ENCODE measurements at places on chromosomes 4 and X. TPM values are rescaled to one million over a fixed set of nuclear protein-coding genes. Genes with fewer than 3 reads are reported as not detected.

Gene L1CAM
- total RNA-seq, result 0.33 TPM

Gene FAM9B
- total RNA-seq, result not detected

- H3K27me3 ChIP-seq, result no peaks in the 10 kb centered on the region
- no peak for DNase-seq
- H3K27ac ChIP-seq, result no peak overlapping the region
- no peaks in the 10 kb centered on the region for H3K36me3 ChIP-seq
- H3K4me3 ChIP-seq, result no peak overlapping the region
These were observed 41.0 kb downstream of the WWC2 start for GRCh38 chr4:183139972-183140570.

Gene DCAF4L1
- total RNA-seq, result 0.10 TPM

Gene CTSO
- 25.6 TPM for total RNA-seq

Gene ITIH6
- not detected for total RNA-seq

DNA sequence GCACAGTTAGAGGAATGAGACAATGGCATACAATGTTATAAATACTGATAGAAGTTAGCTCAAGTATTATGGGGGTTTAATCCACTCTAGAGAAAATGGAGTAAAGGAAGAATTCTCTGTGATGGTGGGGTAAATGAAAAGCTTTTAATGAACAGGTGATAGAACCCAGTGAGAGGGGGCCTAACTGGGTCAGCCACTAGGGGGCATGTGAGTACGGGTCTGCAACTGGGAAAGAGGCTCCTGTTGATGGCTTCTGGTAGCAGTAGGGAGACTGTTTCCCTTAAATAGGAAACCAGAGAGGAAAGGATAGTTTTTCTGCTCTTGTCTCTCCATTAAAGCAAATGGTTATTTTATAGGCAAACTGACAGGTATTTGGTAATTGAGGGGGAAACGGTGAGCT lies 132.8 kb upstream of the GPR101 start:
- DNase-seq, result peak; percentile 9
- H3K27ac ChIP-seq, result no peak overlapping the region
- no peaks in the 10 kb centered on the region for H3K4me1 ChIP-seq
- H3K27me3 ChIP-seq, result no peaks in the 10 kb centered on the region
- no peak overlapping the region for H3K4me3 ChIP-seq
- no peaks in the 10 kb centered on the region for H3K36me3 ChIP-seq

DNA sequence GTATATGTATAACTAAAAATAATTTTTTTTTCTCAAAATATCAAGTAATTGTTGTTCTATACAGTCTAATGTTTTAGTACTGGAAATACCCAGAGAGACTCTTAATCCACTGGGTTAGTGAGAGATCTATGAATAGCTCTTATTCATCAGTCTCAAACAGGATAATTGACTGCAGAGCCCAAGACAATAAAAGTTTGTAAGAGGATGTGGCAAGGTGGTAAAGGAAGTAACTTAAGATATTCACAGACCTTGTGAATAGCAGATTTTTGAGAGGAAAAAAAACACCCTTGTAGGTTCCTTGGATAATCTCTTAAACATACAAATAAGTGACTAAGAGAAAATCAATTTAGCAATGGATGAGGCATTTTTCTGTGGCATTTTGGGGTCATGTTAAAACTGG lies 210.9 kb upstream of the FAM241A start:
- H3K36me3 ChIP-seq, result no peaks in the 10 kb centered on the region
- H3K4me3 ChIP-seq, result no peak overlapping the region
- H3K27me3 ChIP-seq, result no peaks in the 10 kb centered on the region
- no peaks in the 10 kb centered on the region for H3K4me1 ChIP-seq

DNA sequence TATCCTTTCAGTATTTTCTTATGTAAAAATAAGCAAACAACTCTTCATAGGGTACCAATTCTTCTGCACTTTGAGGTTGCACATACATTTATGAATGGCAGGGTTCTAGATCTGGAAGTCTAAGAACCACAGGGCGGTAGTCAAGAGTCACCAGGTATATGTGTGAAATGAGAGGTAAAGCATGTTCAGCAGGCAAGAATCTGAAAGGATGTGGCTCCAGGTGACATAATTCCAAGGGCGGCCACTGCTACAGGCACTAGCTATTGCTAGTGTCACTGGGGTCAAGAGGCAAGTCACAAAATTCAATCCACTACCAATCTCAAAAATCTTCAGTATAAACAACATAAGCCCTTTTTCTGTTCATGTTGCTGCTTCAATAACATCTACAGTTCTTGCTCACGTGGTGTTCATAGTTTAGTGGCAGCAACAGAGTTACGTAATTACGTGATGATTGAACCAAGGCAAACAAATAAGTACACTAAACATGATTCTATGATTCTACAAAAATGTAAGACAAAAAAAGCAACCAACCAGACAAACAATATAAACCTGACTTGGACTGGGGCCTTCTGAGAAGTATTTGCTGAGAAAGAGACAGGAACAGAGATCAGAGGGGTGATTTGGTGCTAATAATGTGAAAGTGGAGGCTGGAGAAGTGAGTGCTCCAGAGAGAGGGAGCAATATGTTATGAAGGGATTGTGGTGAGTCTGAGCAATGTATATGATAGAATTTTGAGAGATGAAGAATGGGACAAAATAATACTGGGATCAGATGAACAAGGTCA lies 101.7 kb downstream of the NAA11 start:
- H3K4me3 ChIP-seq, result no peak overlapping the region
- H3K27ac ChIP-seq, result no peak overlapping the region
- no peaks in the 10 kb centered on the region for H3K36me3 ChIP-seq
- no peaks in the 10 kb centered on the region for H3K4me1 ChIP-seq
- no peak for DNase-seq

Gene MAGEA1
- not detected for total RNA-seq

DNA sequence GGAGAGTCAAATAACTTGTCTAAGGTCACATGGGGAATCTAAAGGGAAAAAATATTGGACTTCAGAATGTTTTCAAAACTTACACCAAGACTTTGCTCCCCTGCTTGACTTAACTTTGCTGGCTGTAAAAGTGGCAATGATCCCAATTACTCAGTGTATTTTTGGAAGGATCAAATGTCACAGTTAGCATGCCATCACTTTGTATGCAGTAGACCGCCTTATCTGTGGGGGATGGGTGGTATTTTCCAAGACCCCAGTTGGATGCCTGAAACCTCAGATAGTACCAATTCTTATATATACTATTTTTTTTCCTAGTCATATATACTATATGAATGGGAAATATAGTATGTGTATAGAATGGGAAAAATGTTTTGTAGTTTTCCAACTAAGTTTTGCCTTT lies 53.4 kb downstream of the COL4A6 start:
- no peaks in the 10 kb centered on the region for H3K36me3 ChIP-seq
- H3K27me3 ChIP-seq, result no peaks in the 10 kb centered on the region
- H3K4me3 ChIP-seq, result no peak overlapping the region
- DNase-seq, result no peak
- no peaks in the 10 kb centered on the region for H3K4me1 ChIP-seq
- no peak overlapping the region for H3K27ac ChIP-seq

- H3K27me3 ChIP-seq, result no peaks in the 10 kb centered on the region
- H3K36me3 ChIP-seq, result no peaks in the 10 kb centered on the region
- no peak overlapping the region for H3K4me3 ChIP-seq
- no peaks in the 10 kb centered on the region for H3K4me1 ChIP-seq
- H3K27ac ChIP-seq, result no peak overlapping the region
These were observed 62.2 kb downstream of the RTL5 start for GRCh38 chrX:72069350-72070160.

DNA sequence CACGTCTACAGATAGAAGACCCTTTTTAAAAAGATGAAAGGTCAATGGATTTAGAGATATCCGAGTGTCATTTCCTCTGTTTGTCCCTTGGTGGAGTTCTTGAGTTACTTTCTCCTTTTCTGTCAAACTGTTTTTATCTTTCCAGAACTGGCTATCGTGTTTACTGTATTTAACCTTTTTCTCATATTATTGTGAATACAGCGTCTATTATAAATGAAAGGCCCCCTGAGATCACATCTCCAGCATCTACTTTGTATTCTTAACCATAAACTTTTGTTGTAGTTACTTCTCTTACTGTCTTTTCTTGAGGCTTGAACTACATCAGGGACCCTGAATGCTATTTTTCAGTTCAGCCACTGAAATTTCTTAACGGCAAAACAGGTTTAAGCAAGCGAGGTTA lies 4.0 kb upstream of the PCDH7 start:
- H3K27me3 ChIP-seq, result no peaks in the 10 kb centered on the region
- peak; percentile 40 for DNase-seq
- no peak overlapping the region for H3K27ac ChIP-seq
- peak overlapping the region; percentile 35 for H3K4me3 ChIP-seq

GRCh38 chr4:152605641-152606335 lies 69.9 kb upstream of the FBXW7 start:
- peaks cover 22% of the 10 kb centered on the region for H3K4me1 ChIP-seq
- H3K27me3 ChIP-seq, result no peaks in the 10 kb centered on the region
- H3K27ac ChIP-seq, result peak overlapping the region; percentile 33
- H3K36me3 ChIP-seq, result no peaks in the 10 kb centered on the region
- H3K4me3 ChIP-seq, result no peak overlapping the region

DNA sequence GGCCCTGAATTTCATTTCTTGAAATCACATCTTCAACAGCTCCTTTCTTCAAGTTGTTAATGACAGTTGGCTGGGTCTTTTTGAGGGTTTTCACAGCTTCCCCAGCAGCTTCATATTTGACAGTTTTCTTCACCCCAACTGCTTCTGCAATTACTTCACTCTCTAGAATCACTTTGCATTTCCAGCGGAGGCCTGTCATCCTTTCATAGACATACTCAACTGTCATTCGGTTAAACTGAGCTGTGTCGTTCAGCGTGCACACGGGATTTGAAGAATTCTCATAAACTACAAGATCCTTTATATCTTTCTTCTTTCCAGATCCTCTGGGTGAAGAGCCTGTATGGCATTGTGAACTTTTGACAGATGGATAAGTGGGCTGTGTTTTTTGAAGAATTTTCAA lies 15.4 kb downstream of the UBE2A start:
- H3K27ac ChIP-seq, result no peak overlapping the region
- no peaks in the 10 kb centered on the region for H3K36me3 ChIP-seq
- no peaks in the 10 kb centered on the region for H3K27me3 ChIP-seq
- H3K4me1 ChIP-seq, result no peaks in the 10 kb centered on the region
- H3K4me3 ChIP-seq, result no peak overlapping the region
- no peak for DNase-seq

GRCh38 chr4:63458010-63458409 lies 951.2 kb downstream of the TECRL start:
- no peaks in the 10 kb centered on the region for H3K36me3 ChIP-seq
- no peak overlapping the region for H3K4me3 ChIP-seq
- no peak overlapping the region for H3K27ac ChIP-seq

Gene XAGE2
- 0.77 TPM for total RNA-seq

- H3K27ac ChIP-seq, result peak overlapping the region; percentile 86
- H3K4me3 ChIP-seq, result no peak overlapping the region
- DNase-seq, result peak; percentile 72
These were observed 28.1 kb upstream of the SPON2 start for GRCh38 chr4:1200425-1201035.

DNA sequence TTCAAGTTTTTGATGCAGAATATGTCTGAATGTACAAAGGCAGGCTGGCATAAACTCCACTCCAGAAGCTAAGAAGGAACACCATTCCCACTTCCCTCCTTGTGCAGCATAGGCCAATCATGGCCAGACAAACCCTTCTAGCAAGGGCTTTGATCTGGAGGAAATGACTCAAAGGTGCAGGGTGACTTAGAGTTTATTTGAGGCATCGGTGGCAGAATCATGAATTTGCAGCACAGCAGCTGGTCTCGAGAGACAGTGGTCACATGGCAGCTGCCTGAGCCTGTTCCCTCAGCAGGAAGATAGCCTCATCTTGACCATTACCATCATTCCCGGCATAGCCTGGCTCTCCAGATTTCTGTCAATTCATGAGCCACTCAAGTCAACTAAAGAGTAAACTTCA lies 154.5 kb downstream of the ATP10D start:
- no peak overlapping the region for H3K4me3 ChIP-seq
- DNase-seq, result no peak
- no peaks in the 10 kb centered on the region for H3K4me1 ChIP-seq
- H3K36me3 ChIP-seq, result no peaks in the 10 kb centered on the region
- H3K27ac ChIP-seq, result no peak overlapping the region

- H3K27ac ChIP-seq, result no peak overlapping the region
- no peaks in the 10 kb centered on the region for H3K36me3 ChIP-seq
- H3K4me1 ChIP-seq, result no peaks in the 10 kb centered on the region
- H3K27me3 ChIP-seq, result no peaks in the 10 kb centered on the region
- DNase-seq, result no peak
- H3K4me3 ChIP-seq, result no peak overlapping the region
These were observed 168.4 kb upstream of the NRK start for GRCh38 chrX:105653891-105654290.

DNA sequence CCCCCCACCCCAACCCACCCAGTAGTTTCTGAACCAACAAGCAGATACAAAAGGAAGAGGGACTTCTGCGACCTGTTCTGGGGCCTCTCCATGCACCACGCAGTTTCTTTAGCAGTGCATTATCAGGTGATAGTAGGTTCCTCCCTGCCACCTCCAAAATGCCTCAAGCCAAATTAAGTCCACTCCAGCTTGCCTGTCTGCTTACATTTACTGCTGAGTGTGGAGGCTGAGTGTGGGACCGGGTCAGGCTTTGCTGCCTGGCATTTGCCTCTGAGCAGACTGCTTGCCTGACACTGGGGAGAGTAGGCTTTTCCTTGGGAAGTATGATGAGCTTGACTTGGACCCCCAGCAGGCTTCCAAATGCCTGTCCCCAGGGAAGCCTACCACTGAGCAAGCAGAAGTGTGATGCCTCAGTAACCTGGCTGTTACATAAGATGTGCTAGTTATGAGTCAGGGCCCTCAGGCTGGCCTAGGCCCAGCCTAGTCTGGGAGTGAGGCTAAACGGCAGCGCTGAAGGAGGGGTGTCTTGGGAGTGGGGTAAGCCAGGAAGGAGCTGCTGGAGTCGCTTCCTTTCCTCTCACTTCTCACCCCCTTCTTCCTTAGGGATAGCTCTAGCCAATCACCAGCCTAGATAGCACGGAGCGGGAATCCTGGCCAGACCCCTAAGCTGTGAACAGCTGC lies 9.0 kb downstream of the TSC22D3 start:
- H3K27ac ChIP-seq, result no peak overlapping the region
- no peak overlapping the region for H3K4me3 ChIP-seq
- H3K36me3 ChIP-seq, result no peaks in the 10 kb centered on the region
- no peaks in the 10 kb centered on the region for H3K4me1 ChIP-seq
- H3K27me3 ChIP-seq, result no peaks in the 10 kb centered on the region
- DNase-seq, result peak; percentile 28

Gene CHRDL1
- 1.6 TPM for total RNA-seq

Gene ASB5
- 0.10 TPM for total RNA-seq

DNA sequence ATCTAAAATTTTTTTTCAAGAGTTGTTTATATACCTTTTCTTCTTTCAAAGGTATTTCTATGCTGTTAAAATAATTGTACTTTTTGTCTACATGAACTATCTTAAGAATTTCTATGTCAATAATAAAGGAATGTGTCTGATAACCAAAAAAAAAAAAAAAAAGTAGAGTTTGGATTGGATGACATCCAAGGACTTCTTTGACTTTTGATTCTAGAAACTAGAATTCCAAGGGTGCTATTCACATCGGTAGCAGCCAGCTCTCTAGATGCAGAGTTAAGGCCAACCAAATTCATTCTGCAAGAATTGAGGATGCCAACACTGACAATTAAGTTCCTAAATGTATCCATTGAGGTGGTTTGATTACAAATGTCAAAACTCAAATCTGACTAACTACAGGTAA lies 42.0 kb upstream of the PRKG2 start:
- H3K36me3 ChIP-seq, result no peaks in the 10 kb centered on the region
- peaks cover 4% of the 10 kb centered on the region for H3K4me1 ChIP-seq
- H3K4me3 ChIP-seq, result no peak overlapping the region
- no peak overlapping the region for H3K27ac ChIP-seq
- H3K27me3 ChIP-seq, result no peaks in the 10 kb centered on the region
- no peak for DNase-seq

Gene TMEM33
- total RNA-seq, result 77.6 TPM
